ENCODE measurements at places on chromosomes 5 and 9.

DNA sequence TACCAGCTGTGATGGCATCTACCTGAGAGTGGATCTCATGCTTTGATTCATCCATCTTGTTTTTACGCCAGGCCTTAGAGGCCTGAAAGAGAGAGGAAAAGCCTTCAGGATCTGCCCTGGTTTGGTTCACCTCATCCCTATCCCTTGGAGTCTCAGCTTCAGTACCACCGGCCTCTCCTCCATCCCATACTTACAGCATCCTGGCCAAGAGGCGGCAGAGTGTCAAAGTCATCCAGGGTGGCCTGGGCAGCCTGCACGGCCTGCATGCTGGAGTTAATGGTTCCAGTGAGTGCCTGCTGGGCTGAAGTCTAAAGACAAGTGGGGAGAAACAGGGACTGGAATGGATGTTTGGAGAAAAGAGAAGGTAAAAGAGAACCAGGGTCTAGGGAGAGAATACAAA lies 12.4 kb downstream of the TLN1 start:
- DNase-seq, result no peak

DNA sequence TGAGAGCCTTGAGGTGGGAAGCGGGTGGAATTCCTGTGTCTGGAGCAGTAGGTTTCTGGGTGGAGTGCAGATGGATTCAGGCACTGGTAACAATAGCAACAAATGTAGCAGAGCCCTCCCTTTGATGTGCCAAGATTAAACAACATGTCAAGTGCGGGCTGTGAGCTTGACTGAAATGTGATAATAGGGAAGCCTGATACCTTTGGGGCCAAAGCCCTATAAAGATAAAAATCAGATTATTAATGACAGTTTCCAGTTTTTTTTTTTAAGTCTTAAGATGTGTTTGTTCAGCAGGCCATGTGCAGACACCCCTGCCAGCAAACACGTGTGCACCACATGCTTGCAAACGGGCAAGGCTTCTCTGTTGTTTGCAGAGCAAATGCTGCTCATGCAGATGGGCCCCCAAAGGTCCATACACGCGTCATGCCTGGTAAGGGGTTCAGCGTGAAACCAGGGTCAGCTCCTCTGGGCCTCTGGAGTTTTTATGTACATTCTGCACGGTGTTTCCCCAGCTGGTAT lies 193.2 kb downstream of the GADD45G start:
- DNase-seq, result no peak

GRCh38 chr5:116671211-116671736 lies 96.7 kb upstream of the SEMA6A start:
- no peak for DNase-seq

DNA sequence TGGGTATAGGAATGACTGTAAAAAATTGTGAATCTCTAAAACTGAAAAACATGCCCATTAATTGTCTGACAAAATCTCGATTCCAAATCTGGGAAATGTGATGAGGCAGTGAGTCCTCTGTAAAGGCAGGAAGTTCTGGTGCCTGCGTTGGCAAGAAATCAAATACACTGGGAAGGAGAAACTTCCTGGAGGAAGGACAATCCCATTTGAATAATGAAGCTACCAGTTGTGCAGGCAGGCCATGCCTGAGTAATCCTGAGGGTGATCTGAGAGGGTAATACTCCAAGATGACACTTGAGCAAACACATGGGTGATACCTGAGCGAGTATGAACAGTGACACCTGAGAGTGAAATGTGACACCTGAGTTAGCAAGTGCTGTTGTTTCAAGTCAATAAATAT lies 49.7 kb downstream of the KIF24 start:
- no peak for DNase-seq

GRCh38 chr9:116471944-116472506 lies 215.1 kb upstream of the TRIM32 start:
- DNase-seq, result no peak

DNA sequence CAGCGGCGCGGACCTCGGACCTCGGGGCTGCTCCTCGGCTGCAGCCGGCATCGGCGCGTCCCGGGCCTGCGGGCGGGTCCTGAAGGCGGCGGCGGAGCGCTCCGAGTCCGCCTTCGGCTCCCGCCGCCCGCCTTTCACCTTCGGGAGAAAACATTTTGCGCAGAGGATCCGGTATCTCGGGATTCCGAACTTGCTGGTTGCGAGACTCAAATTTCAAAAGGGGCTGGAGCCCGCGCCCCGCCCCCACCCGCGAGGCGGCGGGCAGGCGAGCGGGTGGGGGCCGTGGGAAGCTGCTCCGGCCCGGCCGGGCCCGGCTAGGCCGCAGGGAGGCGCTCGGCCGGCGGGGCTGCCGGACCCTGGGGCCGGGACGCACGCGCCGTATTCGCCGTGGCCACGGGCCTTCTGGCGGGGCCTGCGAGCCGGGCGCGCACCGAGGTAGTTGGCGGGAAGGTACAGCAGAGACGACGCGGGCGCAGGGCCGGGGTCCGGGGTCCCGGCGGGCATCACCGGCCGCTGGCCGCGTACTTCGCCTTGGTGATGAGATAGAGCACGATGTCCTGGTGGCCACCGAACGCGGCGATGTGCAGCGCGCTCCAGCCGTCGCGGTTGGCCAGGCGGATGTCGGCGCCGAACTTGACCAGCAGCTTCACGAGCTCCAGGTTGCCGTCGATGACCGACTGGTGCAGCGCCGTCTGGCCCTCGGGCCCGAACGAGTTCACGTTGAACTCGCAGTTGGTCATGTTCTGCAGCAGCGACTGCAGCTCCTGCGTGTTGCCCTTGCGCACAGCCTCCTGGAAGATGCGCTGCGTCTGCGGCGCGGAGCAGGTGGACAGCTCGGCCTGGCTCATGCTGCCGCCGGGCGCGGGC lies 757 bp downstream of the NRARP start:
- DNase-seq, result peak; percentile 67

- peak; percentile 63 for DNase-seq
Observed at GRCh38 chr5:137735555-137736284, at the start of gene KLHL3. Gene KLHL3 (minus strand): TSS chr5:137736089. CDS start chr5:137735646, 443 bp downstream.

DNA sequence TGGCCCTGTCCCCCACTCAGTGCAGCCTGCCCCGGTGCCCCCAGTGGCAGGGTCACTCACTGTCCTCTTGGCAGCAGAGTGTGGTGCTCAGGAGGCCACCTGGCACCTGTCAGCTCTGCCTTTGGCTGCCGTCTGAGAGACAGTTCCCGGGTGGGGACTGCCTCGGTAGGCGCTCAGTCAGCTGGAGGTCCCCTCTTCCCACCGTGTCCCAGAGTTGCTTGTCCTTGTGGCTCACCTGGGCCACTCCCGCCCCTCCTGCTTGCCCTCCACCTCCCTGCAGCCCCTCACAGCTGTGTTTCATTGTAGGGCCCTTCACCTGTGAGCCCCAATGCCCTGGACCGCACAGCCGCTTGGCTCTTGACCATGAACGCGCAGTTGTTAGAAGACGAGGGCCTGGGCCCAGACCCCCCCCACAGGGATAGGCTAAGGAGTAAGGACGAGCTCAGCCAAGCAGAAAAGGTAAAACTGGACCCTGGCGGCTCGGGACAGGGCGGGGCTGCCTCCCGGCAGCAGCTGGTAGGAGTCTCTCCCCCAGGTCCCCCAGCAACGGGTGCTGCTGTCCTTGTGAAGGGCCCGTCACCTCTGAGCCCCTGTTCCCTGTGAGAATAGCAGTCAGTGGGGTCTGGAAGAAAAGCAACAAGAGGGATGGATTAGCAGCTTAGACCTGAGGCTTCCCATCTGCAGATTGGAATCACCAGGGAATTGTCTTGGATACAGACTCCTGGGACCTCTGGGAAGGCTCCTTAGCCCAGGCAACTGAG lies 122.7 kb downstream of the DAB2IP start:
- DNase-seq, result no peak

- no peak for DNase-seq
Observed at GRCh38 chr9:29144476-29144875, 1571.2 kb upstream of the C9orf72 start.

GRCh38 chr5:120735076-120735475 lies 271.0 kb downstream of the PRR16 start:
- no peak for DNase-seq

DNA sequence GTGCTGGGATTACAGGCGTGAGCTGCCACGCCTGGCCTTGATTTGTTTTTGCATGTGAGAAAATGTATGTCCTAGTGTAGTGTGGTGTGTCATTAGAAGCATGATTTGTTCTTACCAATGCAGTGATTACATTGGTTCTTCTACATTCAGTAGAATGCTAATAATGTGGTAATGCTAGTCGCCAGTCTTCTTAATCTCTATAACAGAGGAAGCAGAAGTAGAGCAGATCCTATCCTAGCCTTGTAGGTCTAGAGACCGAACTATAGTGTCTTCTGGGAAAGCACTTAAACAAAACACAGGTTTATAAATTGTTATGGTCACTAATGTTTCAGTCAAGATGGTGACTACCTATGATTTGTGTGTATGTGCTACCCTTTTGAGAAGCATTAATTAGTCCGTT lies 197.5 kb upstream of the DMRT1 start:
- no peak for DNase-seq

Data from activated T-cell treated with anti-CD3 and anti-CD28 coated beads, Interleukin-2, amount 50 U/mL, for 48 hours (primary cell).